Activated CD4-positive, alpha-beta T cell treated with anti-CD3 and anti-CD28 coated beads, Interleukin-10, Interleukin-2, amounts not matched to agents 100 ng/mL and 50 ng/mL, durations not matched to agents 16 hours and 8 hours (primary cell): ENCODE measurements at places on chromosomes 6 and 20.

DNA sequence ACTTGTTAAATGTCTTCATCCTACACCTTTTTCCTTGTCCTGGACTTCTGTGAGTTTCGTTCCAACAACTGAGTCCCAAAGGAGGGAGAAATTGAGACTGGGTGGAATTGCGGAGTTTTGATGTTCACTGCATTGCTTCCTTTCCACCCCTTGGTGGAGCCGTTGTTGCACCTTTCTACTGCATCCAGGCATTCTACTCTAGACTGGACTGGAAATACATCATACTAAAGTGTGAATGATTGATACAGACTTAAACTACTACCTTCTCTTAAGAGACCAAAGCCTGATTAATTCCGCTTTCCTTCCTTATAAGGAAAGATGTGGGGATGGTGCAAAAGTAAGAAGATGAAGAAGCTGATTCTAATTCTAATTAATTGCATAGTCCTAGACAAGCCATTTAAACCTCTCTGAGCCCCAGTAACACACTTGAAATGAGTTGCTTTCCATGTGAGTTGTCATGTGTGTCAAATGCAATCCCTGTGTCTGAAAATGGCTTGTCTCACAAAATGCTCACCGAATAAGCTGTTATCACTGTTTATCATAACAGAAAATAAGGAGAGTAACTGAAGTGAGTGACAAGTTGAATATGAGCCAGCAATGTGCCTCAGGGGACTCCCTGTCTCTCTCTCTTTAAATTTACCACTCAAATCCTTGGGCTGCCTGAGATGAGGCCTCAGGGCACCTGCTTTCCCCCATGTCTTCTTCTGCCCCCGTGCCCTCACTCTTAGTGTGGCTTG is 338.3 kb upstream of the CHD6 start:
- peak; percentile 15 for DNase-seq

DNA sequence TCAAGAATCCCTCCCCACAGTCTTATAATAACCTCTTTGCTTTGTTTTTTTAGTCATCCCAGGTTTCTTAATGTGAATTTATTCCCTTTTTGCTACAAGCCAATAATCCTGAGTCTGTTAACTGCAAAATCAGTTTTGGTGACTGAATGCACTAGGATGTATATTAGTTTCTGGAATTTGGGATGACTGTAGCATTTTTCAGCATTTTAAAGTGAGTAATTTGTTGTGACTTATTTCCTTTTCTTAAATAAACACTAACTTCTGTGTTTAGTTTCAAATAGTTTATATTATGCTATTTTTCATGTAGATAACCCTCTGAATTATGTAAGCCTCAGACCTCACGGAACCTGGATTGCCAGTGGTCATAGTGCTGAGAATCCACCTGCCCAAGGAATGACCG is 5.5 kb downstream of the CST1 start:
- no peak for DNase-seq

- DNase-seq: no peak
Measured at GRCh38 chr20:63664861-63665594, 6.9 kb downstream of the RTEL1 start.

- peak; percentile 19 for DNase-seq
Measured at GRCh38 chr20:8153281-8153908, 21.3 kb downstream of the PLCB1 start.

GRCh38 chr20:63241272-63241671 is 5.6 kb downstream of the BIRC7 start:
- no peak for DNase-seq

DNA sequence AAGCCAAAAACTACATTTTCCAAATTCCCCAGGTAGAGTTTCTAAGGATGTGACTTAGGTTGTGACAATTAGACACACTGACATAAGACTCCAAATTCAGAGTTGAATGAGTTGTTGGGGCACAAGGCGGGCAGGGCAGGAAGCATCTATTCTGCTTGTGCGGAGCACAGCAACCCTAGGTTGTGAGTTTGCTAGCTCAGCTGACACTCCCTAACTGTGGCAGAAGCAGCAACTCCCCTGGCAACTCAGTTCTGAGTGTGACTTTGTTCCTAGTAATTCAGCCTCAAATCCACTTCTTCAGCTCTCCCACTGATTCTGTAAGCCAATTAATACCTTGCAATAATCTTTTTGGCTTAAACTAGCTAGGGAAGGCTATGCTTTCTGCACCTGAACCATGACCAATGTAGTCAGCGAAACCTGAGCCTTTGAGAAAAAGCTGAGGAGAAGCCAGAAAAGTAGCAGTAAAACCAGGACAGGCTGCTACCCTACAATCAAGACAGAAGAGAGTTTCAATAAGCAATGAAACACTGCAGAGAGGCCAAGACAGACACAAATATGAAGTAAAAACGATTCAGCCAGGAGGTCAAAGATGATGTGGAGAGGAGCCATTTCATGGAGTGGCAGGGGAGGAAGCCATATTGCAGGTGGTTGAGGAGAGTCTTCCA is 30.0 kb upstream of the PAQR8 start:
- no peak for DNase-seq

- DNase-seq: no peak
Measured at GRCh38 chr6:72288592-72288991, 333.3 kb upstream of the KCNQ5 start.

DNA sequence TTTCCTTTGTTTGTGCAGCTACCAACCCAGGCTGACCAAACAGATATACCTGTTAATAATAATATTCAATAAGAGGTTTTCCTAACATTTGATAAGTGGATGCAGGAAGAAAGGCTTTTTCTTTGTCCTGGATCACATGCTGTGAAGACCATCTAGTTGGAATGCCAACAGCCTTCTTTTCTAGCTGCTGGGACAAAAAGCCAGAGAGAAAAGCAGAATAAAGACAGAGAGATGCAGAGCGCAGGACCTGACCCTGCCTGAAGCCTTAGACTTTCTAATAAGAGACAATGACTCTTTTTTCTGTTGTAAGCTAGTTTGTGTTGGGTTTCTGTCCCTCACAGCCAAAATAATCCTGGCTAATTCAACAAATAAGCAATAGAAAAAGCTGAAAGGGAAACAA is 308.2 kb downstream of the PHF3 start:
- no peak for DNase-seq

DNA sequence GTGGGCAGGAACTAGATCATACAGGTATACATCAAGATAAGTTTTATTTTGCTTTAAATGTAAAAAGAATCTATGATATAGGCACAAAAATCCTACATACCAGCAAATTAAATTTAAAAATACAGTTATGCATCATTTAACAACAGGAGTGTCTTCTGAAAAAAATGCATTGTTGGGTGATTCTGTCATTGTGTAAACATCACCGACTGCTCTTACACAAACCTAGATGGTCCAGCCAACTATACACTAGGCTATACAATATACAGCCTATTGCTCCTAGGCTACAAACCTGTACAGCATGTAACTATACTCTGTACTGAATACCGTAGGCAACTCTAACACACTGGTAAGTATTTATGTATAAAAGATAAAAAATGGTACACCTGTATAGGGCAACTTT is 139.4 kb downstream of the RNGTT start:
- DNase-seq: no peak

GRCh38 chr6:137728386-137729349 is 138.4 kb upstream of the TNFAIP3 start:
- DNase-seq: no peak

DNA sequence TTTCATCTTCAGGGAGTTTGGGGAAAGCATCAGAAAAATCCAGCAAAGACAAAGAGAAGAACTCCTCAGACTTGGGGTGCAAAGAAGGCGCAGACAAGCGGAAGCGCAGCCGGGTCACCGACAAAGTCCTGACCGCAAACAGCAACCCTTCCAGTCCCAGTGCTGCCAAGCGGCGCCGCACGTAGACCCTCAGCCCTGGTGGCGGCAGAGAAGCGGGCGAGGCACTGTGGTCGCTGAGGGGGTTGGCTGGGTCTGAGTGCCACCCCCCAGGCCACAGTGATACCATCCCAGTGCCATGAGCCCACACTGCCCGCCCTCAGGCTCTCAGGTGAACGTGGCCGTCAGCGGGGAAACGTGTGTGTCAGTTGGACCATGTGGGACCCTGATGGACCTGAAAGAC is 3.2 kb downstream of the MRGBP start:
- no peak for DNase-seq

- no peak for DNase-seq
Measured at GRCh38 chr6:43262000-43262779, 18.9 kb downstream of the TTBK1 start.

DNA sequence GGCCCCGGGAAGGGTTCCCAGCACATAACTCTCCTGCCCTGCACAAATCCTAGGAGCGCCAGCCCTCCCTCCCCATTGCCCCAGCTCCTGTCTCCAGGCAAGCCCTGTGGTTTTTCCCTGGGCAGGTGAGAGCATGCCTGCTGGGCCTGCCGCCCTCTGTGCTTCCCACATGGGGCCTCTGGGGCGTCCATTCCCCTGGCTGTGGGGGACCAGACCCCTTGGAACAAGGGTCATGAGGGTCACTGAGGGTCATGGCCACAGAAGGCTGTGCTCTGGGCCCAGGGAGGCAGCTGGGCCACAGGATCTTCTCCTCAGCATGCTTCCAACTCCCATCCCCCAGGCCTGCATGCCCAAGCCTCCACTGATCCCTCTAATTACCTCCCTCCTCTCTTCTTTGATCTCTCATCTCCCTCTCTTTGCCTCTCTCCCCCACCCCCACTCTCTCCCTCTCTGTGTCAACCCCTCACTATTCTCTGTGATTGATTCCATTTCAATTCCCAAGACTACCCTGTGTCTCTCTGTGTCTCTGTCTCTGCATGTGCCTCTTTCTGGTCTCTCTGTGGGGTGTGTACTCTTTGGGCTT is 6.1 kb downstream of the MDFI start:
- DNase-seq: no peak

DNA sequence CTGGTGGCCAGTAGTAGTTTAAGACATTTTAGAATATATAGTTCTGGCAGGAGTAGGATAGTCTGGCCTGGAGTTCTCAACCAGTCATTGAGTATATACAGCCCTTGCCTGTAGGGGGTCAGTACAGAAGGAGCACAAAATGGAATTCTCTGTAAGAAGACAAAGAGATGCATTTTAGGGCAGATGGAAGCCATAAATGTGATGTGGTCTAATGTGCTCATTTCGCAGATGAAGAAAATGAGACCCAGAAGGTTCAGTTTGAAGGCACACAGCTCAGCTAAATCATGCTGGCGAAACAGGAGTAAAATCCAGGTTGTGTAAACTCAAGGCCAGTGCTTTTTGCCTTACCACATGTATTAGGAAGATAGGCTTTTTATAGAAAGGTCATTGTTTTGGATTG is 29.6 kb downstream of the QKI start:
- DNase-seq: no peak

- DNase-seq: no peak
Measured at GRCh38 chr20:23246717-23247664, 103.6 kb upstream of the NXT1 start.

- no peak for DNase-seq
Measured at GRCh38 chr20:24763386-24764026, 185.6 kb upstream of the CST7 start.

DNA sequence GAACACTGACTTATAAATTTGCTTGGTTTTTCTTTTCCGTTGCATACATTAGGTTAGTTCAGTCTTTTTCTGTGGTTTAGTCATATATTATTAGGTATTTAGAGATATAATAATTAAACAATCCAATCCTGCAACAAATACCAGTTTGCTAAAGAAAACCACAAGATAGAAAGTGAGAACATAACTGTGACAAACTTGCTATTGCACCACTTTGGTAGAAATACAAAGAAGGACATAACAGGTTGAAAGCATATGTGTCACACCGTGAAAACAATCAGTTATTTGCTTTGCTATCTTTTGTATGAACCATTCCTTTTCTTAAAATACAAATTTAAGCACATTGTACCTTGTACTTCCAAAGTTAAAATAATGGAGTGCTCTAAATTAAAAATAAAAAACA is 42.0 kb upstream of the KCNQ5 start:
- DNase-seq: no peak

GRCh38 chr20:46786566-46786965 is 77.1 kb downstream of the SLC2A10 start:
- DNase-seq: no peak

DNA sequence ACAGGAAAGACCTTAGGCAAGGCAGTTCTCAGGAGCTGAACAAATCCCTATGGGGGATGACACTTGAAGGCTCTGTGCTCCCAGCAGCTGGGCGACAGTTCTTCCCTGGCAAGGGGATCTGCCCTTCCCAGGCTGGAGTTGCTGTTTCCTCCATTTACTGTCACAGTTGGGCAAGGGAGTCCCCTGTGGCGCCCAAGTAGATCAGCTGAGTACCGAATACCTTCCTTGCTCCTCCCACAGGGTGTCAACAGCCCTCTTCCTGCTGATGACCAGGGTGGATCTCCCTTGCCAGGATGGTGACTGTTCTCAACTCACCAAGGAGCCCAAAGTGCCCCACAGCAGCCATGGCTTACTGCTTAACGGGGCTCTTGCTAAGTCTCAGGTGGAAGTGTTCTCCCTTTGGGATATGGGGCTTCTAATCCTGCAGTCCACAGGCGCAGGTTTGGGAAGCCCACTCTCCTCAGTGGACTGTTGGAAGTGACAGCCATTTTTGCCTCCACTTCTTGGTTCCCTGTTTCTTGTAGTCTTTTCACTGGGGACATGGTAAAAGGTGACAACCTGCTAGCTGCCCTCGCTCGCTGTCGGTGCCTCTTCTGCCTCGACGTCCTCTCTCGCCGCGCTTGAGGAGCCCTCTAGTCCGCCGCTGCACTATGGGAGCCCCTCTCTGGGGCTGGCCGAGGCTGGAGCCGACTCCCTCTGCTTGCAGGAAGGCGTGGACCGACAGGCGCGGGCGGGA is 5.7 kb upstream of the PSMG4 start:
- no peak for DNase-seq

DNA sequence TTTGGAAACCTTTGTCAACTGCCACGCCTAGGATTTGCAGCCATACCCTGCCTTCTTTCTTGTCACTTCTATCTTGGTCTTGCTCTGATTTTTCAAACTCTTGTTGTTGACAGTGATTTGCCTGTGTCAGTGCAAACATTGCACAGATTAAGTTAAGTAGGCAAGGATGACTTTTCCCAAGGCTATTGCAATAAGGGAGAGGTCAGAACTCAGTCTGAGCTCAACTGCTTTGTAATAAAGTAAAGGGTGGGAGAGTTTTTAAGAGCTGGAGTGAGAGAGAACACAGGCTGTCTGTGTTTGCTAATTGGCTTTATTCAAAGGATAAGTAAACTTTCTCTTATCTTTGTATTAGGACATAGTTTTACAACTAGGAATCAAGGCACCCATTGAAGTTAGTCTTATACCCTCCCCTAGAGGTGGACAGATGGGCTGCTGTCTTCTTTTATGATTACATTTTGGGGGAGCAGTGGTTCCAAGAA is 448.6 kb downstream of the PHF3 start:
- no peak for DNase-seq

- DNase-seq: no peak
Measured at GRCh38 chr6:129692467-129692866, 17.5 kb downstream of the ARHGAP18 start.

GRCh38 chr6:67722861-67723261 is 912.2 kb upstream of the ADGRB3 start:
- no peak for DNase-seq

- no peak for DNase-seq
Measured at GRCh38 chr20:21499641-21500040, 14.2 kb downstream of the NKX2-2 start.

GRCh38 chr6:114569669-114570068 is 226.8 kb upstream of the HS3ST5 start:
- DNase-seq: no peak

GRCh38 chr20:19725814-19726525 is 32.1 kb upstream of the RIN2 start:
- DNase-seq: no peak
